ENCODE measurements at places on chromosomes 7 and 10.

GRCh38 chr7:131642429-131642828, 86.0 kb upstream of the PODXL start:
- DNase-seq, result no peak

- DNase-seq, result peak; percentile 27
These were observed 7.9 kb downstream of the HSPB1 start for GRCh38 chr7:76310102-76310957.

GRCh38 chr7:608361-608760, 88.7 kb upstream of the PDGFA start:
- DNase-seq, result no peak

DNA sequence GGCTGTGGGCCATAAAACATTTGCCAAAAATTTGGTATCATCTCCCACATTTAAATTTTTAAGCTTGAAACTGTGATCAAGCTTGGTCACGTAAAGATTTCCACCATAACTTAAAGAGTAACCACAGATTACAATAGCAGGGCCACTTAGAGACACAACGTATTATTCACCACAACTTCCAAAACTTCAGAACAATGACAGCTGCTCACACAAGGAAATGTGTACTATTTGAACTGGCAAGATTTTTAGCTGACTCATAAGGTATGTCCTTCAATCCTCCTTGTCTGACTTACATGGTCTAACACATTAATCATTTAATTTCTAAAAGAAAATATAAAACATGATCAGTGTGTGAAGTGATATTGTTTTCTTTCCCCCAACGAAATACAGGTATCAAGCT, 234.5 kb downstream of the PARD3 start:
- no peak for DNase-seq

DNA sequence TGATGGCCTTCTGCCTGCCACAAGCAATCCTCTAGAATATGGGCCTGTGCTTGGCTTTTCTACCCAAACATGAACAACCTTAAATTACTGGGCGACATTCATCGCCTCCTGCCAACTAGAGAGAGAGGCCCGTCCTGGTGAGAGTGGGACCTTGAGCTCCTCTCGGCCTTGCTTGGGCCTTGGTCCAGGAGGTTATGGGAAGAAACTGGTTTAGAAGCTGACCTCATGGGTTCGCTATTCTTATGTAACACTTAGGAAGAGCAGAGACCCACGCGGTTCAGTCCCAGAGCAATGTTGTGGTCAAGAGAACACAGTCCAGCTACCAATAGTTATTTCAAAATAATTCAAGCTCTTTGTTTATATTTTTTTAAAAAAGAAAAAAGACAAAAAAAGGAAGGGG, 176.3 kb upstream of the ZNF32 start:
- DNase-seq, result no peak

- DNase-seq, result no peak
These were observed 1.8 kb downstream of the SEMA3C start for GRCh38 chr7:80916770-80917741.

GRCh38 chr10:11447586-11447985, 163.9 kb downstream of the USP6NL start:
- no peak for DNase-seq

GRCh38 chr10:32175629-32176028, 119.4 kb upstream of the KIF5B start:
- no peak for DNase-seq

- DNase-seq, result no peak
These were observed 92.1 kb upstream of the STRIP2 start for GRCh38 chr7:129341816-129342806.

GRCh38 chr10:107492389-107492788, 327.9 kb upstream of the SORCS1 start:
- no peak for DNase-seq

DNA sequence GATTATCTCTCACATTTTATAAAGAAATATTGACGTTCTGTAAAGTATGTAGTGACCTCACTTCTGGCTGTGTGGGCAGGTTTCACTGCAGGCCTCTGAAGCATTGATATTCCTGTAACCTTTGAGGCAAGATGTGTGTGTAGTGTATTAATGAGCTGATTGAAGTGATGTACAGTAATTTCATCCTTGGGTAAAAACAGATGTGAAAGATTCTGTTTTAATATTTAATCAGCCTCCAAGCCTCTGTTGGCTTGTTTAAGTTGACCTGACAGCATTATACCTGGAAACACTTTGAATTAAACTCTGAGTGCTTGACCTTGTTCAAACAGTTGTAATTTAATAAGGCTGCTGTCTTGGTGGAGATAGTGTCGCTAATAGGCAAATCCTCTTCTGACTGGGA, 74.9 kb downstream of the KAT6B start:
- DNase-seq, result no peak

- no peak for DNase-seq
These were observed 32.9 kb upstream of the ELFN1 start for GRCh38 chr7:1637155-1637554.

DNA sequence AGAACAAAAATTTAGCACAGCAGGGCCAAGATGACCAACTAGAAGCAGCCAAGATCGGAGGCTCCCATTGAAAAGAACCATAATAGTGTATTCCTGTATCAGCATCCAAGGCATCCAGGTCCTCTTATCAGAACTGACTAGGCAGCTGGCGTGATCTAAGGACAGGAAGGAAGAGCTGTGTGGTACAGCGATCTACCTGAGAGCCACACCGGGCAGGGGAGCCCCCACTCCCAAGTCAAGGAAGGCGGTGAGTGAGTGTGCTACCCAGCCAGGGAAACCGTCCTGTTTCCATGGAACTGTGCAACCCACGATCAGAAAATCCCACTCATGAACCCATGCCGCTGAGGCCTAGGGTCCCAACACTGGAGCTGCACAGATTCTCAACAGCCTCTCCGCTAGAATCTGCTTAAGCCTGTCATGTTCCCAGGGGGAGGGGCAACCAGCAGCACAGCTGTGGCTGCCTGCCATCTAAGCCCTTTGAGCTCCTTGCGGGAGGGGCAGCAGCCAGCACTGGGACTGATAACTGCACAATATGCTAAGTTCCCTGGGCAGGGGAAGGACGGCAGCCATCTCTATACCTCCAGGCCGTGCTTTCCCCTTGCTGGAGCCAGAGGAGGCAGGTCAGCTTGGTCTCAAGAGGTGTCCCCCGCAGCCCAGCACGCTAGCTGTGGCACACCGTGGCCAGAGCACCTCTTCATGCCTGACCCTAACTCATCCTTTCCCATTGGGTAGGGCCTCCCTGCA, 213.0 kb upstream of the SMIM30 start:
- DNase-seq, result no peak

- no peak for DNase-seq
These were observed 27.1 kb upstream of the DNMBP start for GRCh38 chr10:100036850-100037249.

DNA sequence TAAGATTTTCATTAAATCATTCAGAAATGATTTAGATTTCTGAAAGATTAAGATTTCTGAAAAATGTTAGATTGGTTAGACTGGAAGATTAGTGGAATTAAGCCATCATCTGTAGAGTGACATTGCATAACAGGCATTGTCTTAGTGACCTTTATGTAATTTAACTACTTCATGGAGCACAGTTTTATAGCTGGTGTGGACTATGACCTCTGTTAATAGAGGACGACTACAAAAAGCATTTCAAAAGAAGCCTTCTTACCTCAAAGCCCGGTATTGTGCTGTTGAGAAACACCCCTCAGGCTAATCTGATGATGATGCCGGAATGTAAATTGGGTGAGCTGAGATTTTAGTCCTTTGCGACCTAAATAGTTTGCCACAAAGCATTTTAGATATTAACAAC, 55.6 kb downstream of the GALNT11 start:
- DNase-seq, result no peak

GRCh38 chr7:13217768-13218167, 530.3 kb downstream of the ARL4A start:
- DNase-seq, result no peak

GRCh38 chr7:102935450-102936115, 22.8 kb downstream of the LRRC17 start:
- DNase-seq, result no peak

- no peak for DNase-seq
These were observed 36.0 kb upstream of the KCNIP2 start for GRCh38 chr10:101879456-101880231.

- peak; percentile 10 for DNase-seq
These were observed 52.7 kb downstream of the SRPK2 start for GRCh38 chr7:105336009-105336408.

DNA sequence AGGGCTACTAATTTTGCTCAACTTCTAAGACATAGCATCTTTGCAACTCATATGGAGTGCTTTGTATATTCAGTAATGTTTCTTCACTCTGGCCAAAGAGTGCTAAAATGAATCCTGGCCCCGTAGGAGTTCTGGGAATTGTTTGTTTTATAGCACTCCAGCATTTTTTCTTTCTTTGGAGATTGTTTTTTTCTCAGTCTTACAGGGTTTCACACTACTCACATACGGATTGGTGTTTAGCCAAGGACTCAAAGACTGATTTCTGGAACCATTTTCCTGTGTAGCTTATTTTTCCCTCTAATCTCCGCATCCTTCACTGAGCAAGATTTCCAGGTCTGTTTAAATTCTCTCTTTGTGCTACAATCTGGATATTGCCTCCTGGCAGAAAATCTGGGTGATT, 6.4 kb downstream of the TAS2R41 start:
- DNase-seq, result no peak

GRCh38 chr10:5325076-5325475, 39.7 kb upstream of the UCN3 start:
- DNase-seq, result no peak

DNA sequence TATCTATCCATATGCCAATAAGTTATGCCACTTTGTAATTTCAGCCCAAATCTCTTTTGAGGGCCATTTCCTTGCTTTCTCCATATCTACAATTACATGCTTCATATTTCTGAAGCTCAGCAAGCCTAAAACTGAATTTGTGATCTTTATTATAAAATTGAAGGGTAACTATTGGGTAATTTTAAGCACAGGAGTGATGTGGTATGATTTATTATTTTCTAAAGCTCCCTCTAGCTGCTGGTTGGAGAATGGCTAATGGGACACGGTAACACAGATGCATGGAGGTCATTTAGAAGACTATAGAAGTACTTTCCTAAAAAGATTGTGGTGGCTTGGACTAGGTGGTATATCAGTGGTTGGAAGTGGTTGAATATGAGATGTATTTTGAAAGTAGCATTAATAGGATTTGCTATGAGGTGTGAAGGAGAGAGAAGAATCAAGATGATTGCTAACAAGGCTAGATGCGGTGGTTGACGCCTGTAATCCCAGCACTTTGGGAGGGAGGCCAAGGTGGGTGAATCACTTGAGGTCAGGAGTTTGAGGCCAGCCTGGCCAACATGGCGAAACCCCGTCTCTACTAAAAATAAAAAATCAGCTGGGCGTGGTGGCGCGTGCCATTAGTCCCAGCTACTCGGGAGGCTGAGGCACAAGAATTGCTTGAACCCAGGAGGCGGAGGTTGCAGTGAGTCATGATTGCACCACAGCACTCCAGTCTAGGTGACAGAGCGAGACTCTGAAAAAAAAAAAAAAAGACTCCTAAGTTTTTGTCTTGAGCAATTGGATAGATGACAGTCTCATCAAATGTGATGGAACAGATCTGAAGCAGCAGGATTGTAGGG, 13.9 kb downstream of the KLHDC10 start:
- DNase-seq, result peak; percentile 26
